Right lobe of liver (tissue), 6 donors: ENCODE measurements at places on chromosomes 7 and 10.

- H3K27ac ChIP-seq: no peak overlapping the region
- no peak for DNase-seq
- no peak overlapping the region for H3K4me3 ChIP-seq
- no peaks in the 10 kb centered on the region for H3K27me3 ChIP-seq
- no peaks in the 10 kb centered on the region for H3K36me3 ChIP-seq
- H3K4me1 ChIP-seq: no peaks in the 10 kb centered on the region
Measured at GRCh38 chr10:106555599-106555998, 608.9 kb downstream of the SORCS1 start.

- no peak overlapping the region for H3K27ac ChIP-seq
- DNase-seq: no peak
- H3K4me1 ChIP-seq: peaks cover 33% of the 10 kb centered on the region
- H3K4me3 ChIP-seq: no peak overlapping the region
- no peaks in the 10 kb centered on the region for H3K36me3 ChIP-seq
Measured at GRCh38 chr10:124414076-124414475, 4.6 kb downstream of the OAT start.

- no peak overlapping the region for H3K4me3 ChIP-seq
- no peaks in the 10 kb centered on the region for H3K4me1 ChIP-seq
- H3K27ac ChIP-seq: no peak overlapping the region
- no peaks in the 10 kb centered on the region for H3K36me3 ChIP-seq
- no peaks in the 10 kb centered on the region for H3K27me3 ChIP-seq
- DNase-seq: no peak
Measured at GRCh38 chr7:120407010-120407409, 134.0 kb downstream of the KCND2 start.

DNA sequence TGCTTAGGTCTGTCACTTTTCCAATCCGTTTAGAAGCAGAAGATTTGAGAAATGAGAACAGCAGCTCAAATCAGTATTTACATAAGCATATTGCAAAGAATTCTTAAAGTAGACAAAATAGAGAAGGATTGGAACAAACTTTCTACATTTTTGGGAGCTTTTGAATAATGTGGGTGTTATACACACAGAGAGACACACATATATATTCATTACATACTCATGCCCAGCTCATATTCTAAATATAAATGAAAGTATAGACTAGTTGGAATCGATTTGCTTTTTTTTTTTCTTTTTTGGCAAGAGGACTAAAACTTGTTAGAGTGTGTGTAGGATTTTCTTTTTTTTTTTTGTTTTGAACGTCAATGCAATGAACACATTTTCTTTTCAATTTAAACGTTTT is 538.9 kb downstream of the AUTS2 start:
- H3K4me3 ChIP-seq: no peak overlapping the region
- no peak overlapping the region for H3K27ac ChIP-seq
- no peak for DNase-seq
- no peaks in the 10 kb centered on the region for H3K27me3 ChIP-seq
- H3K4me1 ChIP-seq: no peaks in the 10 kb centered on the region

DNA sequence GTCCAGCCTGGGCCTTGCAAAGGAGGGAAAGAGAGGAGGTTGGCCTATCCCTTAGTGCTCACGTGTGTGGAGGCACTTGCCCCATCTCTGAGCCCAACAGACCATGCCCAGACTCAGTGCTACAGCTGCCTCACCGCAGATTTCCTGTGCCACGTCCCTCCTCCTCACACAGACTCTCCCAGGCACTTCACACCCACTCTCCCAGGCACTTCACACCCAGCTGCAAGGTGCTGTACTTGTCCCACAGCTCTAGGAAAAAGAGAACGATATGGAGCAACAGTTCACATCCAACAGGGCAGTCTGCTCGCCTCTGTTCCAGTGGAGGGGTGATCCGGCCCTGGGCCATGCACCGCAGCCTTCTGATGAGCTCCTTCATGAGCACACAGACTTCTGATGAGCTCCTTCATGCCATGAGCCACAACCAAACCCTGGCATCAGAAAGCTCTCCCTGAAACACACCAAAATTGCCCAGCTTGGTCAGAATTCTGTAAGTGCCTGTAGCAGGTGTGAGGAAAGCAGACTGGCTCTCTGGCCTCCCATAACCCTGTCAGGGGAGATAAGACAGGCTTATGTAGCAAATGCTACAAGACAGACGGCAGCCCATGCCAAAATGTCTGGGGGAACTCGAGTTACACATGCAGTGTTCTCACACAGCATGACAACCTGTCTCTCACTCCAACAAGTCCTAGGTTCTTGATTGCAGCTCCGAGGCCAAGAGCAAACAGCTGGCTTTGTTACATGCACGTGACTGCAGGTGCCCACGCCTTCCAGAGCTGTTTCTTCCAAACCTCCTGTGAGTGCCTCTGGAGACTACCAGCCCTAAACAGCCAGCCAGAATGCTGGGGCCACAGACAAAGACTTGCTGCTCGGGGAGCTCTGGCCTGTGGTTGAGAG is 348.5 kb downstream of the GRID1 start:
- DNase-seq: no peak
- H3K36me3 ChIP-seq: no peaks in the 10 kb centered on the region
- H3K27me3 ChIP-seq: no peaks in the 10 kb centered on the region
- H3K4me3 ChIP-seq: no peak overlapping the region
- no peak overlapping the region for H3K27ac ChIP-seq

GRCh38 chr10:20596065-20596755 is 300.9 kb downstream of the NEBL start:
- H3K4me1 ChIP-seq: no peaks in the 10 kb centered on the region
- H3K27ac ChIP-seq: no peak overlapping the region
- H3K4me3 ChIP-seq: no peak overlapping the region
- DNase-seq: no peak
- no peaks in the 10 kb centered on the region for H3K27me3 ChIP-seq

DNA sequence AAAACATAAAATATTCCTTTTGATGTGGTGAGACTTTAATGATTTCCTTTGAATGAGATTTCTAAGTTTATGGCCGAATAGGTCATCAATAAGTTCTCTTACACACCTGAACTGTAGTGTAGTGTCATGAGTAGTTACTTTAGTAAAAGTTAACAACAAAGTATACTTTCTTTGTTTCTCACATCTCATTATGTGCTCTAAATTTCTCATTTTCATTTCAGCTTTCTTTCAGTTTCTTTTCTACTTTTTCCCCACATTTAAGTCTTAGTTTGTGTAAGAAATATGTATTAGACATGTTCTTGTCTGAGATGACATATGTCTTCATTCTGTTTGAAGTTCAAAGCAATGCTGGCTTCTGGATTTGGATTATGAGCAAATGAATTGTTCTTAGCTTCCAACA is 348.1 kb downstream of the ANKRD7 start:
- no peak overlapping the region for H3K4me3 ChIP-seq
- H3K36me3 ChIP-seq: no peaks in the 10 kb centered on the region
- H3K27me3 ChIP-seq: no peaks in the 10 kb centered on the region
- H3K27ac ChIP-seq: no peak overlapping the region

GRCh38 chr7:103795787-103796186 is 193.7 kb downstream of the RELN start:
- no peaks in the 10 kb centered on the region for H3K27me3 ChIP-seq
- no peak for DNase-seq
- no peaks in the 10 kb centered on the region for H3K4me1 ChIP-seq
- no peak overlapping the region for H3K4me3 ChIP-seq

DNA sequence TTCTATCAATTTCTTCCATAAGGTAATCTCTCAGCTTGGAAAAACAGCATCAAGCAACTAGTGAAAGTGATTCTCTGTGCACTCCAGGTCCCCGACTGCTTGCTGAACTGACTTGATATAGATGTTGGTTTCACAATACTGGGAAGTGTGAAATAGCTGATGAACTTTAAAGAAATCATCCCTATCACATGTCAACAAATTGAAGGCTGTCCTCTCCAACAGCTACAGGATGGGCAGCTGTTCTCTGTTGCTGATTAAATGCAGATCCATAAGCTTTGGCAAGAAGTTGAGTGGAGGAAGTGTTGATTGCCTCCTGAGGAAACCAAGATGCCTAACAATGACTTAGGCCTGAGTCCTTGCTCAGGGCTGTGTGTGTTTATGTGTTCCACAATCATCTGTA is 130.4 kb upstream of the GDF10 start:
- DNase-seq: no peak
- no peak overlapping the region for H3K27ac ChIP-seq
- no peak overlapping the region for H3K4me3 ChIP-seq
- no peaks in the 10 kb centered on the region for H3K27me3 ChIP-seq
- no peaks in the 10 kb centered on the region for H3K4me1 ChIP-seq
- H3K36me3 ChIP-seq: no peaks in the 10 kb centered on the region

- no peak overlapping the region for H3K4me3 ChIP-seq
- H3K4me1 ChIP-seq: no peaks in the 10 kb centered on the region
- H3K27me3 ChIP-seq: no peaks in the 10 kb centered on the region
- H3K27ac ChIP-seq: no peak overlapping the region
- no peaks in the 10 kb centered on the region for H3K36me3 ChIP-seq
- DNase-seq: no peak
Measured at GRCh38 chr7:139034336-139034735, 1.5 kb downstream of the ZC3HAV1L start.

DNA sequence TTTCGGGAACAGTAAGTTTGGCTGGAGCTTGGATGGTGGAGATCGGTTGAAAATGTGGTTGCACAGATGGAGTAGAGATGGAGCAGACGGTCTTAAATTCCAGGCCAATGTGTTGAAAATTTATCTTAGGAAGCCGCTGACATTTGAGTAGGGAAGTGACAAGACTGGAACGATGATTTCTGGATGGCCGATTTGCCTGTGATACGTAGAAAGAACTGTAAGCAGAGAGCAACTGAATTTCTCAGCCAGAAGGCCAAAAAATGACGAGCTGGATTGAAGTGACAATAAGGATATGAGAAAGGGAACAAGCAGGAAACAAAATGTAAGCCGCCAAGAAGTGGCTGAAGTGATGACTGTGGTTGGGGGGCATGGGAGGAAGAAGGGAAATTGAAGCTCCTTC is 687 bp upstream of the ARMC3 start:
- H3K27me3 ChIP-seq: no peaks in the 10 kb centered on the region
- no peaks in the 10 kb centered on the region for H3K36me3 ChIP-seq
- DNase-seq: no peak
- no peak overlapping the region for H3K4me3 ChIP-seq
